ENCODE measurements at places on chromosomes 6 and 20. TPM values are rescaled to one million over a fixed set of nuclear protein-coding genes. Genes with fewer than 3 reads are reported as not detected.

GRCh38 chr6:41713650-41714291 is 21.6 kb downstream of the TFEB start:
- no peaks in the 10 kb centered on the region for H3K36me3 ChIP-seq
- peaks cover 44% of the 10 kb centered on the region for H3K4me1 ChIP-seq
- peak overlapping the region; percentile 56 for H3K27ac ChIP-seq

DNA sequence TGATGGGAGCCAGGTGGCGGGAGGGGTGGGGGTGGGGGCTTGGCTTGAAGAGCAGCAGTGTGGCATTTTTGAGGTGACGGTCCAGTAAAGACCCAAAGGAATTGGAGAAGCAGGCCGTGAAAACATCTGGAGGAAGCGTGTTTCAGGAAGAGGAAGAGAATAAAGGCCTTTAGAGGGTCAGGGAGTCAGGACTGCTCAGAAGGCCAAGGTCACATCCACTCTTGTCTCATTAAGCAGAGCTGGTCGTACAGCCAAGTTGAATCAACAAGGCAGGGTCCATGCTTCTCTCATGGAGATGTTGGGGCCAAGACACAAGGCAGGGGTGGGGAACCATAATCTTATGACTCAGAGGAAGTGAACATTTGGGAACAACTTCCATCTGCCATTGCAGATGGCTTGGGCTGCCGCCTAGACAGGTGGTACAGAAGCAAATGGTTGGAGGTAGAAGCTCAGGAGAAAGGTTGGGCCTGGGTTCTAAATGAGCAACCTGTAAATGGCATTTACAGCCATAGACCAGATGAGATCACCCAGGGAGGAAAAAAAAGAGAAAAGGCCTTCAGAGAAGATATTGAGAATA is 179.6 kb downstream of the TTLL2 start:
- no peaks in the 10 kb centered on the region for H3K4me1 ChIP-seq
- H3K27ac ChIP-seq, result no peak overlapping the region
- no peak for DNase-seq
- H3K27me3 ChIP-seq, result no peaks in the 10 kb centered on the region
- H3K4me3 ChIP-seq, result no peak overlapping the region
- no peaks in the 10 kb centered on the region for H3K36me3 ChIP-seq

GRCh38 chr6:89970609-89971337 is 76.5 kb downstream of the GJA10 start:
- peaks cover 4% of the 10 kb centered on the region for H3K4me1 ChIP-seq
- H3K27me3 ChIP-seq, result no peaks in the 10 kb centered on the region
- H3K4me3 ChIP-seq, result no peak overlapping the region
- H3K27ac ChIP-seq, result no peak overlapping the region

DNA sequence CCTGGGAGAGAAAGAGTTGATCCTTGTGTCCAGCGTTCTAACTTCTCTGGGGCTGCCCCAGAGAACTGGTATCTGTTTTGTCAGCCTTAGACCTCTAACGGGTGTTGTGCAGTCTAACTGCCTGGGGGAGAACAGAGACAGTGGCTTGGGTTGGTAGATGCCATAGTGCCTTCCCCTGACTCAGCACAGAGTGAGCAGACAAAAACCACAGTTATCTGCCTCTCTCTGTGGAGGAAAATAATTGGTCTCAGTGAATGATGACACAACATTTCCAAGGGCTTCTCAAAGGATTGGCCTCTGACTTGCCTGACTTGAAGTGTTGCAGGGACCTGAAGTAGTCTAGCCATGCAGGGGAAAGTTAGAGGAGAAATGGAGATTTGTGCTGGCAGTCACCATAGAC is 226.2 kb upstream of the MAN1A1 start:
- no peak overlapping the region for H3K4me3 ChIP-seq
- H3K27ac ChIP-seq, result no peak overlapping the region
- H3K36me3 ChIP-seq, result no peaks in the 10 kb centered on the region
- H3K27me3 ChIP-seq, result no peaks in the 10 kb centered on the region
- DNase-seq, result no peak

DNA sequence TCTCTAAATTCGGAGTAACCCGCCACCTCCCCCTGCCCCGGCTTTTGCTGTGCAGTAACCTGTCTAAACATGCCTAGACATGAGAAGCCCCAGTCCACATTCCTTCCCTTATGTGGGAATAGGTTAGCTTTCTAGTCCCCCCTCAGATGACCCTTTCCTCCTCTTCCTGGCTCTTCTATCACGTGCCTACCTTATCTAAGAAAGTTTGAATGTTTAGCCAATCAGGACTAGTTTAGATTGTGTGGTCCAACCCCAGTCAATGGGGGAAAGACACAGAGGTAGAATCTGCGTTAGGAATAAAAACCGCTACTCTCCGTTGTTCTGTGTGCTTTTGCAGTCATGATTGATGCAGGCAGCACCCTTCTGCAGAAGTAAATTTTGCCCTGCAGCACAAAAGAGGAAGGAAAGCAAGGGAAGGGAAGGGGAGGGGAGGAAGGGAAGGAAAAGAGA is 69.0 kb upstream of the CD93 start:
- no peaks in the 10 kb centered on the region for H3K36me3 ChIP-seq
- H3K4me3 ChIP-seq, result no peak overlapping the region
- peak overlapping the region; percentile 72 for H3K27ac ChIP-seq
- no peak for DNase-seq
- H3K27me3 ChIP-seq, result no peaks in the 10 kb centered on the region
- peaks cover 35% of the 10 kb centered on the region for H3K4me1 ChIP-seq

DNA sequence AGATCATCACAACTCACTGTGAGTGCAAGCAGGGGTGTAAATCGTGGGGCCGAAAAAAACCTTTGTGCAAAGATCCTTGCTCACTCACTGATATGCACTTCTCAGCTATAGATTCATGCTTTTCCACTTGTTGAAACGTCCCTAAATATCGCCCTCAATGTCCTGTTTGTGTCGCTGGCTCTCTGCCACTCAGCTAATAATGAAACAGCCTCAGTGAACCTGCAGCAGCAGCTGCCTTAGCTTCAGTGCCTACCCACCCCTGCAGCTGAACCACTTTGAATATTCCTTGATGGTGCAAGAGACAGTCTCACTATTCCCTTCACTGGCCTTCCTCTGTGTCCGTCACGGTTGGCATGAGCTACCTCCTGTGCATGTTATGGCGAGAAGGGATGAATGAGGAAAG is 128.9 kb upstream of the NAA20 start:
- H3K36me3 ChIP-seq, result peaks cover 28% of the 10 kb centered on the region
- no peak for DNase-seq
- H3K4me1 ChIP-seq, result peaks cover 60% of the 10 kb centered on the region
- peak overlapping the region; percentile 16 for H3K4me3 ChIP-seq
- peak overlapping the region; percentile 91 for H3K27ac ChIP-seq

DNA sequence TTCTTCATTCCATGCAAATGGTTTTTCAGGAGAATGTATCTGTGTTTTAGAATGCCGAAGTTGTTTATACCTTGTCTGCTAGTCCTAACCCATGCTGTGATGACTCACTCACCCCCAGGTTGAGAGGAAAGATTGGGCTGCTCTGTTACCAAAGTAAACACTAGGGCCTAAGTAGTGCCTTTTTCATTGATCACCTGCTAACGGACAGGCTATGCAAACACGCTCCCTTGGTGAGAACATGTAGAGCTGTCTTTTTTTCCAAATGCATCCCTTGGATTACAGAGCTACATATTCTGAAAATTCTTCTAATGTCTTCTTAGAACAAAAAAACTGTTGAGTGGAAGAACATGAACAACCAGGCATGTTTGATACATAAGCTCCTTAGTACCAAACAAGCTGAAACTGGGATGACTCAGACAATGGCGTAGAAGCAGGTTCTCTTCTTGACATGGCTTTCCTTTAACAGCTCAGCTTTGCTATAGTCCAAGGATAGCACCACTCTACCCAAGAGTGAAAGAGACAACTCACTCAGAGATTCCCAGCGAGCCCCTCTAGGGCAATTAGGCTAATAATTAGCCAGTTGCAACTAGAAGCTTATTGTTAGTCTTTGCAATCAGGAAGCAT is 20.5 kb downstream of the PERP start:
- H3K36me3 ChIP-seq, result no peaks in the 10 kb centered on the region
- H3K27ac ChIP-seq, result no peak overlapping the region
- DNase-seq, result no peak

GRCh38 chr20:39638731-39639130 is 676.6 kb downstream of the DHX35 start:
- H3K4me3 ChIP-seq, result no peak overlapping the region
- H3K36me3 ChIP-seq, result no peaks in the 10 kb centered on the region
- DNase-seq, result no peak
- H3K27ac ChIP-seq, result no peak overlapping the region
- no peaks in the 10 kb centered on the region for H3K27me3 ChIP-seq
- no peaks in the 10 kb centered on the region for H3K4me1 ChIP-seq

GRCh38 chr6:43708860-43709653 is 21.5 kb upstream of the MRPS18A start:
- H3K4me3 ChIP-seq, result no peak overlapping the region
- H3K36me3 ChIP-seq, result no peaks in the 10 kb centered on the region
- DNase-seq, result no peak
- H3K4me1 ChIP-seq, result peaks cover 26% of the 10 kb centered on the region
- H3K27ac ChIP-seq, result peak overlapping the region; percentile 44

GRCh38 chr6:75205776-75206575 is at the start of gene COL12A1:
Gene COL12A1, minus strand, starts transcription at chr6:75206053. Its CDS starts 3,261 bp downstream, at chr6:75202792.
- H3K27ac ChIP-seq, result peak within 1 kb of the TSS; percentile 68
- peak within 1 kb of the TSS; percentile 39 for H3K4me3 ChIP-seq
- peaks cover 49% of the 10 kb centered on the region for H3K4me1 ChIP-seq
- no peaks in the 10 kb centered on the region for H3K36me3 ChIP-seq

DNA sequence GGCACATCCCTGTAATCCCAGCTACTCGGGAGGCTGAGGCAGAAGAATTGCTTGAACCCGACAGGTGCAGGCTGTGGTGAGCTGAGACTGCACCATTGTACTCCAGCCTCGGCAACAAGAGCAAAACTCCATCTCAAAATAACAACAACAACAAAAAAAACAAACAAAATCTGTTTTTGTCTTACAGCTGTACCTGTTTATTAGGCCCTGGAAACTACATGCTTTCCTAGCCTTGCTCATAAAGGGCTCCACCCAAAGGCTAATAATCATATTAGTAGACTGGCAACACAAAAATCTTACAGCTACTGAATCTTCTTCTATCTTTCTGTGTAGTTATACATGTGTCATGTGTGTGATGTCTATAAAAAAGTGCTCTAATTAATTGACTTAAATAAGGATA is 503.9 kb upstream of the EYS start:
- no peaks in the 10 kb centered on the region for H3K4me1 ChIP-seq
- no peaks in the 10 kb centered on the region for H3K36me3 ChIP-seq
- no peak overlapping the region for H3K27ac ChIP-seq
- no peak for DNase-seq

DNA sequence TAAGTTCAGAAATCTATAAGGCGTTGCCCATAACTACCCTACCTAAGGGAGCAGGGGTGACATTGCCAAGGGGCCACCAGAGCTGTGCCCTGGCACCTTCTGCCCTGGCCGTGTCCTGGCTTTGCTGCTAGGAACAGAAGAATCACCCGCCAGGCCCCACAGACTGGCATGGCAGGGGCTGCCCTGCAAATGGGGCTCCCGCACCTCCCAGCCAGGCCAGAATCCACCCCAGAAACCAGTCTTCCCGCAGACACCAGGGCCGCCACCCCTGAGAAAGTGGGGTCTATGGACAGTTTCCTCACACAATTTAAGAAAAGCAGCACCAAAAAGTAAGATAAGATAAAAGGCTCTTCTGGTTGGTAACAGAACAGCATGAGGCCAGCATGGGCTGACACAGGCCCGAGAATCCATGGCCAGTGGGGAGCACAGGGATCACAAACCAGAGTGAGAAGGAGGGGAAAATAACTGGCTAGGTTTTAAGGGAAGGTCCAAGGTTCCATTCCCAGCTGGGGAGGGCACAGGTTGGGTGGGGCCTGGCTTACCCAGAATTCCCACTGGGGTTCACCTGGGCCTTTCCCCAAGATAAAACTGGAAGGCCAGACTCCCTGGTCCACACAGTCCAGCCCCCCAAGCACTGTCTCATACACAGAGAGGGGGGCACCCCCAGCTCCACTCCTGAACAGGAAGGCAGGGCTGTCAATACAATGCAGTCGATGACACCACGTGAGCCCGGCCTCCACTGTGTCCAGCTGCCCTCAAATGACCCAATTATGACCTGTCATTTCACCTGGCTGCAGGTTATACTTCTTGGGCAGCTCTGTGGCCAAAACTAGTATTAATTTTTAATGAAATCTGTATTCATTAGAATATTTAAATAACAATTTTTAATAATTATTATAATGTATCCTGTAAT is 59.4 kb downstream of the PYGB start:
- no peaks in the 10 kb centered on the region for H3K27me3 ChIP-seq
- H3K27ac ChIP-seq, result no peak overlapping the region

DNA sequence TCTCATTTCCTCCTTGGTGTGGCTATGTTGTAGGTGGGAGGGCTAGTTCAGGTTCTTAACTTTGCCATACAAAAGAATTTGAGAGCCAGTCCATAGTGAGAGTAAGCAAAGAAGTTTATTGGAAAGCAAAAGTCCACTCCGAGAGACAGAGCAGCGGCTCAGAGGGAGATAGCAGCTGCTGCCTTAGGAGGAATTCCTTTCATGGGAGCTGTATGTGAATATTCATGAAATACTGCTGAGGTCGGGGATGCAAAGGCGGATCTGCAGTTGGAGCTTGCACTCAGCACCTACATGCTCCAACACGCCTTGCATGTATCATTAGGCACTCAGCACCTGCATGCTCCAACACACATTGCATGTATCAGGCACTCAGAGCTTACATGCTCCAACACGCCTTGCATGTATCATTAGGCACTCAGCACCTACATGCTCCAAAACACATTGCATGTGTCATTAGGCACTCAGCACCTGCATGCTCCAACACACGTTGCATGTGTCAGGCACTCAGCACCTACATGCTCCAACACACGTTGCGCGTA is 54.9 kb downstream of the CDH4 start:
- no peaks in the 10 kb centered on the region for H3K27me3 ChIP-seq
- H3K4me1 ChIP-seq, result no peaks in the 10 kb centered on the region
- H3K36me3 ChIP-seq, result no peaks in the 10 kb centered on the region
- H3K27ac ChIP-seq, result no peak overlapping the region

DNA sequence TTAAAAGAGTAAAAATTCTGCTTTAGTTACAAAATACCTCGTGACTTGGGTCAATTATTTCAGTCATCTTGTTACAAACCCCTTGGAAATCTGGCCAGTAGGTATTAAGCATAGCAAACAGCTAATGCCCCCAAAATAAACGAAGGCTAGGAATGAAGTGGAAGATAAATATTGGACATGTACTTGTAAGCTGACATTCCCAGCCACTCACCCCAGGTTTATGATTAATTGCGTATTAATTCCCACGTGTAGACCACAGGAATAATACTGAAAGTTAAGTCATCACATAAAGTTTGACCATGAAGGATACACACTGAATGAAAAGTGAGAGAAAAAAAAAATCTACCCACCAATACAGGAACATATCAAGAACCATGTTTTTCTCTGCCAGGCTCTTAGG is 936.5 kb upstream of the ADGRB3 start:
- no peaks in the 10 kb centered on the region for H3K27me3 ChIP-seq
- H3K4me3 ChIP-seq, result no peak overlapping the region
- H3K4me1 ChIP-seq, result no peaks in the 10 kb centered on the region
- DNase-seq, result peak; percentile 25
- no peaks in the 10 kb centered on the region for H3K36me3 ChIP-seq
- no peak overlapping the region for H3K27ac ChIP-seq

The RAET1E gene
- 0.30 TPM for total RNA-seq

The FNDC11 gene
- total RNA-seq, result 1.7 TPM

The FAM217A gene
- total RNA-seq, result not detected

The TCF15 gene
- 0.30 TPM for total RNA-seq

The GHRH gene
- not detected for total RNA-seq

The PAQR8 gene
- total RNA-seq, result 7.4 TPM

The PHACTR3 gene
- 13.3 TPM for total RNA-seq

The CNKSR3 gene
- 5.1 TPM for total RNA-seq

The SUMO4 gene
- total RNA-seq, result 3.7 TPM

The TAGAP gene
- 14.1 TPM for total RNA-seq

The SEC23B gene
- 67.1 TPM for total RNA-seq

The KIF13A gene
- total RNA-seq, result 47.5 TPM

All from upper lobe of left lung (tissue), 6 donors.